Fibroblast of skin of right quadriceps (primary cell): ENCODE measurements at places on chromosomes 5 and 9.

GRCh38 chr5:172453206-172453985 is 929 bp downstream of the SH3PXD2B start:
- DNase-seq, result peak; percentile 82

- no peak for DNase-seq
These were observed 43.7 kb upstream of the PRSS3 start for GRCh38 chr9:33751536-33752129.

DNA sequence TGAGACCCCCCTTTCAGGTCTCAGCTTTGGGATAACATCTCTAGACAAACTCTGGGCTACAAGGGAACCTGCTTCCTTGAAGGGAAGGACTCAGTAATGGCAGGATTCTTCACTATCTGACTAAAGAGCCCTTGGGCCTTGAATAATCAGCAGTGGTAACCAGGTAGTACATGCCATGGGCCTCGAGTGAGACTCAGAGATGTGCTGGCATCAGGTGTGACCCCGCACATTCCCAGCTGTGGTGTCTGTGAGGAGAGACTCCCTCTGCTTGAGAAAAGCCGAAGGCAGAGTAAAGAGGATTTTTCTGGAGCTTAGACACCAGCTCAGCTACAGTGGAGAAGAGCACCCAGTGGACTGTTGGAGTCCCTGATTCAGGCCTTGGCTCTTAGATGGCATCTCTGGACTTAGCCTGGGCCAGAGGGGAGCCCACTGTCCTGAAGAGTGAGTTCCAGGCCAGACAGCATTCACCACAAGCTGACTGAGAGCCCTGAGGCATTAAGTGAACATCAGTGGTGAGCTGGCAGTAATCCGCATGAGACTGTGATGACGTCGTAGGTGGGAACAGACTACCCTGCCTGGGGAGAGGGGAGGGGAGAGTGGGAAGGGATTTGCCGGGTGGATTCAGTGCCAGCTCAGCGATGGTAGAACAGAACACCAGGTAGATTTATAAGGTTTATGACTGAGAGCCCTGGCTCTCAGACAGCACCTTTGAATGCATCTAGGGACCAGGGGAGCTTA is 5.3 kb upstream of the ZNF782 start:
- DNase-seq, result peak; percentile 49

- no peak for DNase-seq
These were observed 1.0 kb upstream of the TRIM7 start for GRCh38 chr5:181205761-181206649.

- no peak for DNase-seq
These were observed 303.1 kb upstream of the CLINT1 start for GRCh38 chr5:158162026-158162425.

GRCh38 chr9:107707428-107707837 is 217.9 kb upstream of the KLF4 start:
- DNase-seq, result peak; percentile 96

- DNase-seq, result no peak
These were observed 26.2 kb downstream of the SETX start for GRCh38 chr9:132328580-132328979.

DNA sequence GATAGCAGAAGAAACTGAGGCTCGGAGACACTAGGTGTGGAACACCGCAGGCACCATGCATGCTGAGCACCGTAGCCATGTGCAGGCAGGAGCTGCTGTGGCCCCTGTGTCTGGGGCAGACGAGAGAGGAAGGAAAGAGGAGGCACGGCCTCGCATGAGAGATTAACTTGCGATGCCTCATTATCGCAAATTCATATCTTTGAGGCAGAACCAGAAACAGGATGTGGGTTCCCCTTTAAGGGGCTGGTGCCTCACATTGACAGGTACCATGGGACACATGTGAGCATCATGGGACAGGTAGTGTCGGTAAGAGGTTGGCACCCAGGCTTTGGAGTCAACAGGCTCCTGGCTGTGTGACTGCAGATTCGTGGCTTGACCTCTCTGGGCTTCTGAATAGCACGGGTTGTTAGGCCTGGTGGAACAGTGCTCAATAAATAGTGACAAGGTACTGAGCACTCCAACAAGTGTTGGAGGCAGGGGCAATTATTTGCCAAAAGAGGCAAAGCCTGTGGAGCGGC is 40.8 kb downstream of the NAIF1 start:
- DNase-seq, result no peak

GRCh38 chr5:760363-761058 is 24.0 kb downstream of the ZDHHC11B start:
- DNase-seq, result no peak

- DNase-seq, result no peak
These were observed 18.4 kb upstream of the TCF7 start for GRCh38 chr5:134095887-134096589.

DNA sequence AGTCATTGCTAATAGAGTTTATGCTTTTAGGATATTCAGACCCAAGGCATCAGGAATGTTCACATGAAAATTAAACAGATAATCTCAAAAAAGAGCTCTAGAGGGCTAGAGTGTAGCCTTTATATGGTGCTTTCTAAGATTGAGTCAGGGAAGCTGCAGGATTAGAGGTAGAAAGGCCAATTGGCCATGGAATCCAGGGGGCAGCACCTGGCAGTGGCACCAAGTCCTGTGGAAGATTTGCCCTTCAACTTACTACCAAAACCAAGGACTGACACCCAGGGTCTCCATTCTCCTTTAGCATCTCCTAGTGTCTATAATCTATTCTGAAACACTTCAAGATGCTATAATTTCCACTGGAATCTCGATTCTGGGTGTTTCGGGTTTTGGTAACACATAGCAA is 112.4 kb downstream of the ACER2 start:
- DNase-seq, result no peak

DNA sequence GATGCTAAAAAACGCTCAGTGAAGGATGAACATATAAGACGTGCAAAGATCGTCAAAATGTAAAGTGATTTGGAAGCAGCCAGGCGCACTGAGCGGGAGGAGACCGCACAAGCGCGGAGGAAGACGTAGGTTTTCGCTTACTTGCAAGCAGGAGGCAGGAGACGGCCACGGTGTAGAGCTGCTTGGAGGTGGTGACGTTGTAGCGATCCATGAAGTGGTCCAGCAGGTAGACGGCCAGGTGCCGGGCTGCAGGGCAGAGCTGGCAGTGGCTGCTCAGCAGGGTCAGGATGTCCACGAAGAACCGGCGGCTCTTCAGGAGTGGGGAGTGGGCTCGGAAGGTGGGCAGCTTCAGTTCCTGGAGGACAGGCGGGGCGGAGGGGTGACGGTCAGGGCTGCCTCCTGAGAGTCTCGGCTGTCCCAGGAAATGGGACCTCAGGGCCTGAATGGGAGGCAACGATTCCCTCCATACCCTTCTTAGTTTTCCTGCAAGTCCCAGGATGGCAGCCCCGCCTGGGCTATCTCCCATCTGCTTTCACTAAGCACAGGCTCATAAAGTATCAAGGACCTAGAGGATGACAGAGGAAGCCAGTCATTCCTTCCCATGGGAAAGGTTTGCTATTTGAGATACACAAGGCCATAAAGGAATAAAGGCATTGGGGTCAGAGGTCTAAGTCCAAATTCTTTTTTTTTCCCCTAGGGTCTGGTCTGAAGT is 31.8 kb downstream of the CCNJL start:
- DNase-seq, result no peak

DNA sequence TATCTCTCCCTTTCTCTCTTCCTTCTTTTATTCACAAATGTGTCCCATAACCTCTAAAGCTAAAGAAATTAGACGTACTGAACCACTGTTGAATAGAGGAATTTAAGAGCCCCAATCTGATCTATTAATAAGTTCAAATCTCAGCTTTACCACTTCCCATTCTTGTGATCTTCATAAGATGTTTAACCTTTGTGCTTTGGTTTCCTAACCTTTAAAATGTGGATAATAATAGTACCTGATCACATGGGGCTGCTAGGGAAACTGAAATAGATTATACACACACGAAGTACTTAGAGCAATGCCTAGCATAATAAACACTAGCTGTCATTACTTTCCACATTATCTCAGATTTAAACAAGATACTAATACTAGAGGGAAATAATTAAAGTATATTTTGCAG is 324.3 kb upstream of the SEMA6A start:
- no peak for DNase-seq

GRCh38 chr5:58927181-58927580 is 344.3 kb downstream of the RAB3C start:
- no peak for DNase-seq

- DNase-seq, result no peak
These were observed 451.8 kb upstream of the PTGER4 start for GRCh38 chr5:40227931-40228330.

GRCh38 chr9:75615284-75615683 is 275.2 kb upstream of the PCSK5 start:
- DNase-seq, result no peak

GRCh38 chr5:181133610-181134231 is 2.8 kb upstream of the OR2V1 start:
- peak; percentile 68 for DNase-seq

GRCh38 chr5:112857866-112858265 is 3.2 kb upstream of the SRP19 start:
- DNase-seq, result no peak

DNA sequence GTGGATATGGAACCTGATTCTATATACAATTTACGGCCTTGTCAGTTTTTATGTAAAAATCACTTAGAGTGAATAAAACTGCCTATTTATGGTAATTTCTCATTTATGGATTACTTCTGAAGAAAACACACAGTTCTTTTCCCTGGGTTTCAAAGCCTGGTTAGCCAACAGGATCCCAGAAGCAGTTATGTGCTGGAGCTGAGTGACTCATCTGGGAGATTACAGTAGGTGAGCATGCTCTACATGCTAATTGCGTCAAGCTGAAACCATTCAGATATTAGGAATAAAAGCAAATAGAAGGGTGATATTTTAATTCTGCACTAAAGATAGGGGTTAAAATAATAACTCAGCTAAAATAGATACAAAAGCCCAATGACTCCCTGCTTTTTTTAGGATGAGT is 47.8 kb downstream of the PDE4D start:
- peak; percentile 18 for DNase-seq

DNA sequence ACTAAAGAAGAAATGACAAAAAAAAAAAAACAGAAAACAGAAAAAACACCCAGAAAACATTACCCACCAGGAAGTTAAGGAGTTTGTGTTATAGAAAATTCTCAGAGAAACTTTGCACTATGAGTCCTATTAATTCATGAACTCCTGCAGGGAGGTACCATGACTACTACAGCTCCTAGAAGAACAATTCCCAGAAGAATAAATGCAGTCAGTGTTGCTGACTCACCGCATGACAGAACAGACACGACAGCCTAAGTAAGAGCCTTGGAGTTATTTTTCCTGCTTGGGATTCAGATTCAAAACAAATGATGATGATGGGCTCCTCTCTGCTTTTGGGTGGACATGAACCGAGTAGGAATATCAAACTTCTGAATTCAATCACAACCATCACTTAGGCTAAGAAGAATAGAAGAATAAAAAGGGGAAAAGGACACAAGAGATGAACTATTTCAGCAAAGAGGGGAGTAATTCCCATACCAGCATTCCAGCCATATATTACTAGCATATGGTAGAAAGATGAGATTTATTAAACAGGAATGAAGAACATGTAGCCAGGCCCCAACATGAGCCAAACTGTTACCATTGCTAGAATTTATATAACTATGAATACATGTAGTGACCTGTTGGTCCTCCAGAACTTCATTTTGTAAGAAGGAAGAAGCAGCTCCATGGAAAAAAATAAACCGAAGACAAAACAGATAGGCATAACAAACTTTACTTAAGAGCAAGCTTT is 209.6 kb upstream of the PDE4D start:
- DNase-seq, result peak; percentile 86

DNA sequence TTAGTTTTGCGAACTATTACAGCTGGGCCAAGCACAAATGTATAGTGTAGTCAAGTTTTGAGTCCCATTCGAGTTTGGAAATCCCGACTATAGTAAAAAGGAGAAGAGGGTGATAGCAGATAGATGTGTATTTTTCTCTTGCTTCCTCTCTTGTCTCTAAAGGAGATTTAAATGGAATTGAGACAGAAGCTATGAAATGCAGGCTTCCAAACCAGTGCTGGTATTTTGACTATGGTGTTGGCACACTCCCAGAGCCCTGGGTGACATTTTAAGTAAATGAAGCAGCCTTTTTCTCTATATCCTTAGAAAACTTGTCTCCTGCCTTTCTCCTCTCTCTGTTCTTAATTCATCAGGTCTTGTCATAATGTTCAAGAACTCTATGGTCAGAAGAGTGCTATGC is 17.7 kb upstream of the AUH start:
- DNase-seq, result peak; percentile 14

- no peak for DNase-seq
These were observed 9.4 kb downstream of the BARHL1 start for GRCh38 chr9:132591751-132592314.

DNA sequence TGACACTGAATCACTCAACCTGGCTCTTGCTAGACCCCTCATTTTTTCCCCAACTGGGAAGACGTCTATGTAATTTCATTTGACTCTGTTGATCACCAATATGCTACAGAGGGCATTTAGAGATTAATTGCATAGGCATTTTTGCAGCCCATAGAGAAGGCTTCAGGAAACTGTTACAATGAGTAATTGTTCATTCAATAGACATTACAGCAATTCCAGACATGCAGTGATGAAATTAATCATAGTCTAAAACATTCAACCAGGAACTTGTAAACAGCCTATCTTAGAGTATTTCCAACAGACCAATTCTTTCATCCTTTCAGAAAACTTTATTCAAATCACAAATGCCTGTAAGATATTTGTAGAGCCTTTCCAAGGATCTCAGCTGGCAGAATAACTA is 122.3 kb downstream of the MARCHF11 start:
- DNase-seq, result peak; percentile 66

DNA sequence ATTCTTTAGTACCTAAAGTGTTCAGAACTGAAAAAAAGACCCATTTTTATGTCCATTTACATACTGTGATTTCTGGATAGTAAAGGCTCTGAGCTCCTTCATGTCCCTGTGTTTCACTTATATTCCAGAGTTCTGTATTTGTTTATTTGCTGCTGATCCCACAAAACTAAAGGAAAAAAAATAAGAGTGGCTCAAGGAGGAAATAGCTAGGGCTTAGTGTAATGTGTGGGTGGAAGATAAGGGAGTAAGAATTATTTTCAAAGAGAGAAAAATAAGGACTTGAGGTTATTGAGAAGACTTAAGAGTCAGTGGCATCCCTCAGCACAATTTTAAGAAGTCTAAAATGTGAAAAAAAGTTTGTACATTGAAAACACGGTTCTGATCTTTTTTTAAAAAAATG is 46.0 kb downstream of the ENTREP1 start:
- DNase-seq, result no peak

GRCh38 chr5:10233505-10233904 is 16.2 kb downstream of the ATPSCKMT start:
- peak; percentile 96 for DNase-seq

- DNase-seq, result no peak
These were observed 93.4 kb downstream of the OSTF1 start for GRCh38 chr9:75181750-75182149.

GRCh38 chr5:122149321-122150090 is 20.2 kb downstream of the ZNF474 start:
- DNase-seq, result no peak

DNA sequence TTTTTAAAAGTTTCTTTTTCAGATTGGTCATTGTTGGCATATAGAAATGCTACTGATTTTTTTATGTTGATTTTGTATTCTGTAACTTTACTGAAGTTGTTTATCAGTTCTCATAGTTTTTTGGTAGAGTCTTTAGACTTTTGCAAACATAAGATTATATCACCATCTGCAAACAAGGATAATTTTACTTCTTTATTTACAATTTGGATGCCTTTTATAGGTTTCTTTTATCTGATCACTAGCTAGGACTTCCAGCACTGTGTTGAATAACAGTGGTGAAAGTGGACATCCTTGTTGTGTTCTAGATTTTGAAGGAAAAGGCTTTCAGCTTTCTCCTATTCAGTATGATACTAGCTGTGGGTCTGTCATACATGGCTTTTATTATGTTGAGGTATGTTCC is 170.3 kb downstream of the WDR70 start:
- DNase-seq, result no peak
